Osteocyte (in vitro differentiated cells): ENCODE measurements at places on chromosomes 2 and 18. TPM values are rescaled to one million over a fixed set of nuclear protein-coding genes. Genes with fewer than 3 reads are reported as not detected.
A peak's percentile ranks its signal among the peaks of the same experiment; 100 is the strongest.

Gene PSMD1
- total RNA-seq = 108 and 112 TPM in 2 replicates

Gene CNDP1
- total RNA-seq = not detected in 2 replicates

Gene SLC35G4
- total RNA-seq = not detected in 2 replicates

Gene LBH
- total RNA-seq = 65.0 and 74.7 TPM in 2 replicates

Gene ABCG5
- not detected in 2 replicates for total RNA-seq

DNA sequence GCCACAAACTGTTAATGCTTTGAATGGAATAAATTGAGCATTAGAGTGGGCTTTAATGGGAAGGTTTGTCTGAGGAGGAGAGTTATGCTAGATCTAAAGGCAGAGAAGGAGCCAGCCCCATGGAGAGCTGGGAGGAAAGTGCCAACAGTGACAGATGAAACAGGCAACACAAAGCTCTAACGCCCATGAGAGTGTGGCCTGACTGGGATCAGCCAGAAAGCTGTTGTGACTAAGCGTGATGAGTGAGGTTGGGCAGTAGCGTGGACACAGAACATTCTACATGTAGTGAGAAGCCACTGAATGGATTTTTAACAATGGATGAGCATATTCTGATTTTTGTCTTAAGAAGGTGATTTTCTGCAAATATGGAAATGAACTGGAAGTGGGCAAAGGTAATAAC is 185.3 kb upstream of the SIX2 start:
- no peak for DNase-seq

DNA sequence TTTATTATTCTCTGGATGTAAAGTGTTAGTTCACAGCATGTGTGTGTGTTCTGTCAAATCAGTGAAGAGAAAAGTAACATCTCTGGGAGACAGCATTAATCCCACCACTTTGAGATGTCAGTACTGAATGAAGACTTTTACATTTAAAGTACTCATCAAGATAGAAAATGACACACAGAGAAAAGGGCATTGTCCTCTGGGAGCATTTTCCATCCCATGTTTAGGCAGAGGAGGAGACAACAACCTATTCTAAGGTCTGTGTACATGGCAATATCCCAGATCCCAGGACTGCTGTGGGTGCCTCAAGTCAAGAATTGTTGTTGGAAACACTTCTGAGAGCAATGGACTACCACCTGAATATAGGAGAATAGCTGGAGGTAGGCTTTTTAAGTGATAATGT is 201.5 kb downstream of the PPP1R1C start:
- DNase-seq = no peak

DNA sequence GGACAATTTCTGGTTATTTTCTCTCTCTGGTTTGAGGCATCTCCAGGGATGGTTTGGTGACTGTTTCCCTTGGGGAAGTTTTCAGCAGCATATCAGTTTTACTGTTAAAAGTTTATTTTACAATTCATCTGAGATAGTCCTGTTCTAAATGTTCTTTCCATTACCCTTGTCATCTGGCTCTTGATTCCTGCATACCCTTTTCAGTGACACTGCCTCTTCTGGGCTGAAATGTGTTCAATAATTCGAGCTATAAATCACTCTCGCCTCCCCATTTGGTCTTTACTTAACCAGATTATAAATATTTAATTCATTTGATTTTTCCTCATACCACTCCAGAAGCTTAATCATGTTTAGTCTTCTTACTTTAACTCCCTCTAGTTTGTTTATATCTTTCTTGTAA is 9.5 kb downstream of the DCC start:
- DNase-seq = no peak

DNA sequence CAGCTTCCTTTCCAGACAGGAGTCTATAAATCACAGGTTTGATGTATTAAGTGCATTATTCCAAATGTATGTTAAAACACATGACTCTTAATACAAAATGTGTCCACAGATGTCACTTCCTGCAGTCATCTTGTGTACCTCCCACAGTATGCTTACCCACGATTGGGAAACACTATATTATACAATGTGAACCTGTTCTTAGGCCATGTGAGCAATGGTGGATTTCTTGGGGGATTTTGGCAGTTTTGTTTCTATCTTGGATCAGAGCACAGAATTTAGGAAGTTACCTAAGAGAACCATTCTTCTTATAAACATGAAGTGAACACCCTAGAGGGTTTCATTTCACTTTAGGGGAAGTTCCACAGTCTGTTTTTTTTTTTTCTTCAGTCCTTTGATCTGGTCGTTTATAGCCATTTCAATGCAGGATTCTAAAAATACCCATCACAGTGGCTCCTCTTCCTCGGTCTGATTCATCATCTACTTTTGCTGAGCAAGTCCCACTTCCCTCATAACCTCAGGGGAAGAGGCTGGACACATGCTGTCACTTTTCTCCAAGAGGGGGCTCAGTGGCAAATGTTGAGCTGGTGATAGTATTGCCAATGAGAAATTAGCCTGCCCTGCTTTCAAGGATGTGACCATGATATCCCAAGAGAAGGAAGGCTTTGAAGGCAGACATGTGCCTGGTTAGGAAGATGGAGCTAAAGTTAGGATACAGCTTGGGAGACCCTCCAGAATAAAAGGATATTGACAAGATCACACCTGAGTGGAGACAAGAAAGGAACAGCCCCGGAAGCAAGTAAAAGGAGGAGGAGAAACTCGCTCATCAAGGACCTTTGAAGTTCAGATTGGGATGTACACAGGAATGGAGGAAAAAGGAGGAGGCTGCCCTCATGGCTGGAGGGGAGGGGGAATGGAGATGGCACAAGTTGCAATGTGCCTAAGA is 22.6 kb downstream of the PLEK start:
- DNase-seq = no peak

GRCh38 chr2:240810199-240810598 is 9.8 kb downstream of the KIF1A start:
- DNase-seq = no peak

DNA sequence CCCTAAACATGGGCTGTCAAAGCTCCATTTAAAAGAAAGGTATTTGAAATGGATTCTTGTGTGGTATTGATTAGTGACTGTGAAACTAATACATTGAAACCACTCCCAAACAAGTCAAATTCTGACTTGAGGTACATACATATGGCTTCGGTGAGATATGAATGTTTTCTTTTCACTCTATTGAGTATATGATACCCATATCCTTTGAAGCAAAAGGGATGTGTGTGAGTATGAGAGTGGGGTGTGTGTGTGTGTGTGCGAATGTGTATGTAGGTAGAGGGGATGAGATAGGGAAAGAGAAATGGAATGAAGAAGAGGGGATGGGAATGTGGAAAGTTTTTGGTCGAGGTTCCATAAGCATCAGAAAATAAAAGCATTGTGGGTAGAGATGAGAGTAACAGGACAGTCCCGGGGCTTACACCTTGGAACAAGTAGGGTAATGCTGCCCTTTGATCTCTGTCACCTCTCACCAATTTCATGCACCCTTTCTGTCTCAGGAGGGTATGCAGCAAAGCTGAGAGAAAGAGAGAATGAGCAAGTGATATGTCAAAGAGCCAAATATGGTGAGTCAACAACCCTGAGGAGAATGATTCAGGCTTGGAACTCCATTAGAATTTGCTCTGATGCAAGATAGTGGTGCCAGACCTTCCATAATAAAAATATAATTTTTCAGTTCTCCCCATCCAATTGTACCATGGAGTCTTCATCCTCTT is 64.0 kb upstream of the ZEB2 start:
- DNase-seq = no peak

DNA sequence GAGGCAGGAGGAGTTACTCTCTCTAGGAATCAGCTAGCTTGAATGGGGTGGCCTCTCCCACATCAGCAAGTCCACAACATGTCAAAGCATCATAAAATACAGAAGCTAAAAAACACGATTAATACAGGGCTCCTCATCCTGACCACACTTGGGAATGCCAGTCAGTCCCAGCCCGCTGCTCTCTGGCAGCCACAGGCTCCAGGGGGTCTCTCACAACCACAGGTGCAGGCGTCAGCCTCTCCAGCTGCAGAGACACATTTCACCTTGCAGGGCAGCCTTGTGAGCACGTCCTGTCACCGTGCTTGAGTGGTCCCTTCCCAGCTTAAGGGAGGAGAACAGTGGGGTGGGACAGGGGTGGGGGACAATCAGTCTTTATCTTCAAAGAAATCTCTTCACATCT is 137.4 kb upstream of the SH3BP4 start:
- no peak for DNase-seq

DNA sequence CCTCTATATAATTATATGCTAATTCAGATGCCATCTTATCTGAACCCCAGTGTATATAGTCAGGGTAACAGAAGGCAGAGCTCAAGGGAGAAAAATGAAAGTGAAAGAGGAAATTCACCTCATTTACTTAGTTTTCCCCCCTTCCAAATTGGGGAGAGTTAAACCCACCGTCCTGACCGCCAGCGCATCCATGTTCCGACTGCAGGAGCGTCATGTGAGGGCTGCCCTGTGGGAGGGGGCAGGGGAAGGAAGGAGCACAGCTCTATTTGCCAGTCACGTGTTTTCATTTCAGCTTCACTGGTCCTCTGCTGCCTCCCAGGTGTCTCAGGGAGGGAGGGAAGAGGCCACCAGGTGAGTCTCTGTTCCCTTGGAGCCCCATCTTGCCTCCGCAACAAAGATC is 13.2 kb downstream of the CNNM4 start:
- DNase-seq = no peak

DNA sequence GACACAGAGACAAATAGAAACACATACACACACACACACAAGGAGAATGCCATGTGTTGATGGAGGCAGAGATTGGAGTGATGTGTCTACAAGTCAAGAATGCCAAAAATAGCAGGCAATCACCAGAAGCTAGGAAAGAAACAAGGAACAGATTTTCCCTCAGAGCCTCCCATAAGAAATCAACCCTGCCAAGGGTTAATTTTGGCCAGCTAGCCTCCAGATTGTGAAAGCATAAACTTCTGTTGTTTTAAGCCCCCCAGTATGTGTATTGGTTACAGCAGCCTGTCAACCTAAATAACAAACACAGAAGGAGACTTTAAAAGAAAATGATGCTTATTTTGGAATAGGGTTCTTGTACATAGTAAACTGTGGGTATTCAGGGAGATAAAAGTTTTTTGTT is 5.6 kb upstream of the STK39 start:
- no peak for DNase-seq

GRCh38 chr2:233852056-233852455 is 2.3 kb downstream of the HJURP start:
- peak; percentile 57 for DNase-seq

- no peak for DNase-seq
Measured at GRCh38 chr2:236507393-236508085, 62.1 kb upstream of the ACKR3 start.

- DNase-seq = no peak
Measured at GRCh38 chr2:191522478-191523120, 155.3 kb upstream of the NABP1 start.

DNA sequence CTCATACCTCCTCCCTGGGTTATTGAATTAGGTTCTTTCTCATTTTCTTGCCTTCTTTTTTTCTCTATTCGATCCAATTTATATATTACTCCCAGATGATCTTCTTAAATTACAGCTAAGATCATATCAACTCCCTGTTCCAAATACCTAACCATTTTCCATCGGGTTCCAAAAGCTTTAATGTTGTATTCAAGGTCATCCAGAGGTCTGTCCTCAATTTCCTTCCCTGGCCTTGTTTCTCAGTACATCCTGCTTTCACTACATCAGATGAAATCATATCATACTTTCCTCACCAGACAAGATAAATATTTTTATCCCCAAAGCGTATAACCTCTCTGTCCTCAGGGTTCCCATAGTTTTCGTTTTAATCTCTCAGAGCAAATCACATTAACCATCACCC is 36.3 kb upstream of the GREB1L start:
- no peak for DNase-seq

- DNase-seq = no peak
Measured at GRCh38 chr2:204050681-204051080, 114.1 kb downstream of the ICOS start.

DNA sequence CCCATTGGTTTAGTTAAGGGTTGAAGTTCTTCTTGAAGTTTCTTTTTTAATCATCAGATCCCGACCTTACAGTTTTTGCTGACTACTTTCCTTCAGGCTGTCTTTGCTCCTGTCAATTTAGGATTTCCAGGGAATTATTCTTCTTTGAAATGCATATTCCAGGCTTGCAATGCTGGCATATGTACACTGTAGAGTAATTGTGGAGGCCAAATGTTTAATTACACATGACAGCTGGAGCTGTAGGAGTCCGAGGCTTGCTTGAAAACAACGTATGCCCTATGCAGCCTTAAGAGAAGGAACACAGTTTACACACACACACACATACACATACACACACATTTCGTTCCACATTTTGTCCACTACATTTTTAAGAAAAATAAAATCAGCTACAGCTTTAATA is 602.3 kb downstream of the TMEM182 start:
- no peak for DNase-seq

- DNase-seq = no peak
Measured at GRCh38 chr2:120985174-120985996, 249.7 kb downstream of the GLI2 start.

DNA sequence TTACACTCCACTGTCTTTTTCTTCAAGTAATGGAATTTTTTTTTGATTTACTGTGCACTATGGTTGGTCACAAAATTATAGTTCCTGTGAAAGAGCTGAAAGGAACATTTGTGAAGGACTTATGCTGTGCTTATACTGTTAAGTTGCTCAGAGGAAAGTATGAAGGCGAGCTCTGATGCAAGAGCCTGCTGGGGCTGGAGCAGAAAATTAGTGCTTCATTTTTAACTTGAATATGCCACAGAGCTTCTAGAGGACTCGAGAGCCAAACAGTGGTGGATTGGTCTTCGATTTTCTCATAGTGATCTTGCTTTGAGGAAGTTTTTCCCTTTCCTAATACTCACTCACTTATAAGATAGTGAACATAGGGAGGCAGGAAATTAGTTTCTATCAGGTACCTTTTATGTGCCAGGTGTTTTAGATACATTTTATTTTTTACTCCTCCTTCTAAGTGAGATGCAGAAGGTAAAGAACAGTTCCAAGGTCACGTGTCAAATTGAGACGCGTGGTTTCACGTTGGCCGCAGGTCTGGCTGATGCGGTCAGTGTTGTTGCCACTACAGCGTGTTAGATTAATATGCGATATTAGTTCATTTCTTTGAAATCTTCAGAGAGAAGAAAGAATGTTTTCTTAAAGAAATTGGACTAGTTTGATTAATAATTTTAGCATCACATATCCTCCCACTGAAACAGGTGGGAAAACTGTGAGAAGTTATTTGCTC is 20.2 kb downstream of the GATA6 start:
- no peak for DNase-seq
